ENCODE measurements at places on chromosomes 2 and 18.

- DNase-seq, result no peak
These were observed 66.2 kb downstream of the SOX11 start for GRCh38 chr2:5758346-5758745.

DNA sequence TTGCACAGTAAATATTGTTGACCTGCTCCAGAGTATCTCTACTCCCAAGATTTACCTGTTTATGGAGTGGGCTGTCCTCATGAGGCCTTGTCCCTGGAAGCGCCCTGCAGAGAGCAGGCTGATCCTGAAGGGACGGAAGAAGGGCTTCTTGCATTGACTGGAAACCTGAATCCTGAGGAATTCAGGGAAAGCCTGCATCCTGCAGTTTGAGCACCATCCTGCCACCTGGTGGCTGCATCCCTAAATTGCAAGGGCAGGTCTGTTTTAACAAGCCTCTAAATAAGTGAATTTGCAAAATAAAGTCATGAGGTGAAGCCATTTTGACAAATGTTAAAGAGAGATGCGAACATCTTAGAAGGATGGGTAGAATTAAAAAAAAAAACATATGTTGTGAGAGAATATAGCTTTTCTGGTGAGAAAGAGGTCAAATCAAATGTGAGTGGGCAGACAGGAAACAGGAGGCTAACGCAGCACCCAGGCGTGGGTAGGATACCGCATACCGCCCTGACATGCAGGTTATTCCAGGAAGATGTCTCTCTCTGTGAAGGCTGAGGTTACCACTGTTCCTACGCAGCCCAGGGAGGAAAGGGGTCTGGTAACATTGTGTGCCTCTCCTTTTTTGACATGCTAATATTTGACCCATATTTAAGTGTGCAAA lies 754.9 kb downstream of the RNF144A start:
- peak; percentile 51 for DNase-seq

DNA sequence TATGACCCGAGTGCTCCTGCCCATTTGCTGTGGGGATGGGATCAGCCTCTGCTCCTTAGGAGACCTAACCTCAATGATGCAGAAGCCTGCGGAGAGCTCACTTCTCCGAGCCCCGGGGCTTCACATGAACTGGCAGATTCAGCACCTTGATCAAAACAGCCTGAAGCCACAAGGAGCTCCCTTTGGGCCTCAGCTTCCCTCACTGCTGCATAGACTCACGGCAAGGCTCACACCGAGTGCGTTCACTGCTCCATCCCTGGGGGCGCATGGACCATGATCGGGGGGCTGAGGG lies 33.0 kb downstream of the CRACDL start:
- no peak for DNase-seq

DNA sequence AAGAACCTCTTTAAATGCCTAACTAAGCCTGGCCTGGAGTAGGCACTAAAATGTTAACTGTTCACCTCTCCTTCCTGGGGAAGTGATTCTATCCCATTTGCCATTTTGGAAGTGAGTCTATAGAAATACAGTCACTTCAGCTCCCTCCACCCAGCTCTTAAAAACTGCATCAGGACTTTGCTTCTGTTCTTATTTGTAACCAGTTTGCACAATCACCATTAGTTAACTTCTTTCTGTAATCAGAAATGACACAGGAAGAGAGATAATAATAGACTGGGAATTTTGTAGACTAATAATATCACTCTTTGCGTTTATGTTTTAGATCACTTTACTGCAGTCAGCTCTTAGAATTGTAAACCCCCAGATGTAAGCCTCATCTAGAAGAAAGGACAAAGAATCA lies 16.0 kb upstream of the MARCO start:
- DNase-seq, result no peak

DNA sequence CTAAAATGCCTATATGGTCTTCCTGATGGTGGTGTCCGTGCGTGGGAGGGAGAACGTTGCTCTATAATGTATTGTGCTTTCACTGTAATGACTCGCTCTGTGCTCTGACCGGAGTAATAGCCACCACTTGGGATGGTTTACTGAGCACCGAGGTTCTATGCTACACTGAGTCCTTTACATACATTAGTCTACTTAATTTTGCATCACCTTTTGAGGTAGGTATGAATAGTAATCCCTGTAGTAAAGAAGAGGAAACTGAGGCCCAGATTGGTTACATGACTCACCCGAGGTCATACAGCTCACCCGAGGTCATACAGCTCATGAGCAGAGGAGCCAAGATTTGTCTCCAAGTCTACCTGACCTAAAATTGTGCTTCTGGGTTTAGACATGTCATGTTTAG lies 79.5 kb downstream of the ARMC9 start:
- DNase-seq, result no peak

DNA sequence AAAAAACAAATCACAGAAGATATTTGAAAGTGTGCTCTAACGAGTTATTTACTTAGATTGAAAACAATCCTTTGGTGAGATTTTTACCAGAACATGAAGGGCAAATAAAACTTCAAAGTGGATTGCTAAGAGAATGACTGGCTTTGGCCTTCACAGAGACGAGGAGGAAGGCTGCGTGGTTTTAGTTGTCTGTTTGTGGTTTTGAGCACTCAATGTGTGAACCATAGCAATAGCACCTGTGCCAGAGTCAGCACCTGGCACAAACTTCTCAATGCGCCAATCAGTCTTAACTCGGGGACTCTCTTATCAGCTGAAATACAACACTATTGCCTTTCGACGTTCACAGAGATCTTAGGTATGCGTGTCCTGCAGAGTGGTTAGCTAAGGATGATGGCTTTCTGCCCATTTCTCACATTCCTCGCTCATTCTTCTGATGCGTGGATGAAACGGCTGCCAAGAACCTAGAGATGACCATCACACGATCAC lies 70.0 kb downstream of the MBP start:
- DNase-seq, result peak; percentile 60

DNA sequence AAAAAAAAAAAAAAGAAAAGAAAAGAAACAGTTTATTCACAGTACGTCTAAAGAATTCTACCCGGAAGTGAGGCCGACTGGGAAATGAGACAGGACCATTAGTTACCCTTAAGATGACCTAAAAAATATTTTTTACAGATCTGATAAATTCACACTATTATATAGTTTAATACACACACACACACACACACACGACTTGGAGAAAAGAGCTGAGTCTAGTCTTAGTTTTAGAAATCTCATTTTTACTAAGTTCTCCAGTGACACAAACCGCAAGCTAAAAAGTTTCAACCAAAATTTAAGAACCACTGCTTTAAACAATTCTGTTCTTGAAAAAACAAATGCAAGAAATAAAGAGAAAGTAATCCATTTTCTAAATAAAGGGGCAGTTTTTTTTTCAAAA lies 27.1 kb downstream of the ST3GAL5 start:
- no peak for DNase-seq

DNA sequence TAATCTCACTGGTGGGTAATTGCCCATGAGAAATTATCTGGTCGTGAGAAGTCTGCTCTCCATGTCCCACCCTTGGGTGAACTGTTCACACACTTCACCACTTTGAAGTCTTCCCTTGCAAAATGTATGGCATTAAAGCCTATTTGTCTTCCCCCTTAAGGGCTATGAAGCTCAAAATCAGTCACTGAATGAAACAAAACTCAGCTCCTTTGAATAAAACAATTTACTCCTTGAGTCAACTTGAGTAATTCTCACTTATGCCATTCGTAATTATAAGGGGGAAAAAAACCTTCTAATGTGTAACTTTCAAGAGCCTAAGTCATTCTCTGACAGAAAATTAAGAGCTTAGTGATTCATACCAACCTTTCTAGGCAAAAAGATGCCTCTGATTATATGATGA lies 48.8 kb upstream of the REL start:
- DNase-seq, result no peak

DNA sequence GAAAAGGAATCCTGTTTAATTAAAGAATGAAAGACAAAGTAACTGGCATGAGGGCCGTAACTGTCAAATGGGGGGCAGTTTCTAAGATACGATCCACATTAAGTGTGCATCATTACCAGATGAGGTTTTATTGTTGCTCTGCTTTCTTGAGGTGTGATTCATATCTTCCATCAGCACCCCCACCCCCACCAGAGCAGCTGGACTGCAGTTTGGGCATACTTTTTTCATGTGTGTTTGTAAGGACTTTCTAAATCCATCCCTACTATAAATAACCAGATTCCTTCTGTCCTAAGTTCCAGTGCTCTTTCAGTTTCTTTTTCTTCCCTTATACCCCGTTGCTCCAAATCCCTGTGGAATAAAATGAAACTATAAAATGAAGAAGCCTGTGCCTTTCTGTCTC lies 142.1 kb downstream of the CDCA7 start:
- no peak for DNase-seq

DNA sequence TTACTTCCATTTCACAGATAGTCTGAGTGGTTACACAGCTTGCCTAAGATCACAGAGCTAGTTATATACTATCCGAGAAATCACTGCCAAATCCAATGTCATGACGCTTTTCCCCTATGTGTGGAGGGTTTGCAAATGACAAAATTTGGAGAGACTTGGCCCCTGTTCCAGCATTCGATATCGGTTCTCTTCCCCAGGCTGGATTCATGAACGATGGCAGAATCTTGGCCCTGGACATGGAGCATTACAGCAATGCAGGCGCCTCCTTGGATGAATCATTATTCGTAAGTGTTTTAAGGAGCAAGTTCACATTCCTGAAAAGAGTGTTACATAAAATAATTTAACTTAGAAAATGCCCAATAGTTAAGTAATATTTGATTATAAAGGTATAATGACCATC lies 55.1 kb downstream of the AOX1 start:
- no peak for DNase-seq

DNA sequence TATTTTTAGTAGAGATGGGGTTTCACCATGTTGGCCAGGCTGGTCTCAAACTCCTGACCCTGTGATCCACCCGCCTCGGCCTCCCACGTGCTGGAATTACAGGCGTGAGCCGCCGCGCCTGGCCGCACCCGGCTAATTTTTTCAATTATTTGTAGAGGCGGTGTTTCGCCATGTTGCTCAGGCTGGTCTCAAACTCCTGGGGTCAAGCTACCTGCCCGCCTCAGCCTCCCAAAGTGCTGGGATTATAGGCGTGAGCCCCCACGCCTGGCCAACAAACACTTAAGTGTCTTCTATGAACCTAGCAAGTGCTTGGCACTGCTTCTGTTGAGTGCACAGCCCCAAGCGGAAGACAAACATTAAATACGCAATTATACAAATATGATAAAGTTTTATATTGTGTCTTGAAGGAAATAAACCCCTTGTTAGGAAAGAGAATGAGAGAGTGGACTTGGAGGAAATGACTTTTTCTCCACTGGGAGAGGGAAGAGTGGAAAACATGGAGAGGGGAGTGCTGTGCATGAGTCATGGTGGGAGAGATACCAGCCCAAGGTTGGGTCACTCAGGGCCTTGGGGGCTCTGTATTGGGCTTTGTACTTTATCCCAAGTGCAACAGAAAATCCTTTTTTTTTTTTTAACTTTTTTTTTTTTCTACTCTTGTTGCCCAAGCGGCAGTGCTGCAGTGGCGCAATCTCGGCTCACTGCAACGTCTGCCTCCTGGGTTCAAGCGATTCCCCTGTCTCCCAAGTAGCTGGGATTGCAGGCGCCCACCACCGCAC lies 41.4 kb upstream of the ACTR2 start:
- DNase-seq, result no peak

- no peak for DNase-seq
These were observed 91.5 kb upstream of the CD226 start for GRCh38 chr18:70039186-70039585.

GRCh38 chr2:55395724-55396605 lies 23.7 kb downstream of the CCDC88A start:
- no peak for DNase-seq

GRCh38 chr2:205970348-205970747 lies 115.6 kb downstream of the INO80D start:
- no peak for DNase-seq

GRCh38 chr2:20365249-20365817 lies 14.7 kb upstream of the PUM2 start:
- DNase-seq, result peak; percentile 44

DNA sequence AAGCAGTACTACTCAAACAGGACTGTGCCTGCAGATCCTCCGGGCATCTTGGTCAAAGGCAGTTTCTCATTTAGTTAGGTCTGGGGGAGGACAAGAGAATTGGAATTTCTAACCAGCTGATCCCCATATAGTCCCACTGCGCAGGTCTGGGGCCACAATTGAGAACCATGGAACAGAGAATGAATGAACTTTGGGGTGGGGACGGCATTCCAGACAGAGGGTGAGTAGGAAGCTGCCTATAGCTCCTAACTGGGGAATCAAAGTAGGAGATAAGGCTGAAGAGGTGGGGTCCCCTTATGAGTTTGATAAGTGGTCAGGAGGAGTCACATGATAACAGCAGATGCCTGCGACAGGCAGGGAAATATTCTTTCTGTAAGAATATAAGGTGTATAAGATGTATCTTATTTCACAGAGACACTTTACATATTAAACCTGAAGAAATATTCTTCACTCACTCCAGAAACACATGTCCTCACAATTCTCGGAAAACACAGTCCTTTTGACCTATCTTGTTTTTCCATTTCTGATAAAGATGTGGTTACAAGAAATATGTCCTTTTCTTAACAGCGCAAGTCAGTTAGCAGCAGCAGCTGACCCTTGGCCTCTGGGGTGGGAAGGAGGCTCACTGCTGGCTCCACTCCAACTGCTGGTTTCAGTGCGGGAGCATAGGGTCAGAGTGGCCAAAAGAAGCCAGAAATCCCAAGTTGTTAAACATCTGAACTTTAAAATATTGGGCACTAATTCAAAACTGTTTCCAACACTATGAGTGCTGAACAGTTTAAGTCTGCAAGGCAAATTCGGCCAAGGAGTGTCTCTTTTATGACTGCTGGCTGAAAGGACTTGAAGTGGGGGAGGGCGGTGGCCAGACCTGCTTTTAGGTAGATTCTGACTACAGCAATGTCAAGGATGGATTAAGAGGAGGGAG lies 12.6 kb upstream of the TMEM214 start:
- DNase-seq, result no peak

DNA sequence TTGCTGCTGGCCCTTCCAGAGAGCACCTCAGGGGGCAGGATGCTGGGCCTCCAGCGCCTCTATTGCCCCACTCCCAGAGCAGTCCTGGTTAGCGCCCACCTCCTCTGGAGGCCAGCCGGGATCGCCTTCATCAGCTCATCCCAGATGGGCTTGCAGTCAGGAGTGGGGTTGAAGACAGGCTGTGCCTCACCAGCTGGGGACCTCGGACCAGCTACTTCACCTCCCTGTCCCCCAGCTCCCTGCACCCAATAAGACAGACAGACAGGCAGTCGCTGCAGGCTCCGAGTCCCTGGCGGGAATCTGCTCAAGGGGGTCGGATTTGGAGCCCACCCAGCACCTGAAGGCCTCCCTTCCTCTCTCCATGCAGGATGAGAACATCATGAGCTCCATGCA lies 18.9 kb upstream of the FAHD2A start:
- DNase-seq, result no peak

GRCh38 chr2:79393806-79394484 lies 118.9 kb upstream of the CTNNA2 start:
- no peak for DNase-seq

Data from stimulated activated CD4-positive, alpha-beta T cell treated with anti-CD3 and anti-CD28 coated beads, Interleukin-12 subunit alpha, Interleukin-12 subunit beta, amount 100 ng/mL, for 48 hours (primary cell).